ENCODE measurements at places on chromosomes 2 and 18.

- no peak for DNase-seq
These were observed 93.5 kb downstream of the TNS1 start for GRCh38 chr2:217909156-217909820.

DNA sequence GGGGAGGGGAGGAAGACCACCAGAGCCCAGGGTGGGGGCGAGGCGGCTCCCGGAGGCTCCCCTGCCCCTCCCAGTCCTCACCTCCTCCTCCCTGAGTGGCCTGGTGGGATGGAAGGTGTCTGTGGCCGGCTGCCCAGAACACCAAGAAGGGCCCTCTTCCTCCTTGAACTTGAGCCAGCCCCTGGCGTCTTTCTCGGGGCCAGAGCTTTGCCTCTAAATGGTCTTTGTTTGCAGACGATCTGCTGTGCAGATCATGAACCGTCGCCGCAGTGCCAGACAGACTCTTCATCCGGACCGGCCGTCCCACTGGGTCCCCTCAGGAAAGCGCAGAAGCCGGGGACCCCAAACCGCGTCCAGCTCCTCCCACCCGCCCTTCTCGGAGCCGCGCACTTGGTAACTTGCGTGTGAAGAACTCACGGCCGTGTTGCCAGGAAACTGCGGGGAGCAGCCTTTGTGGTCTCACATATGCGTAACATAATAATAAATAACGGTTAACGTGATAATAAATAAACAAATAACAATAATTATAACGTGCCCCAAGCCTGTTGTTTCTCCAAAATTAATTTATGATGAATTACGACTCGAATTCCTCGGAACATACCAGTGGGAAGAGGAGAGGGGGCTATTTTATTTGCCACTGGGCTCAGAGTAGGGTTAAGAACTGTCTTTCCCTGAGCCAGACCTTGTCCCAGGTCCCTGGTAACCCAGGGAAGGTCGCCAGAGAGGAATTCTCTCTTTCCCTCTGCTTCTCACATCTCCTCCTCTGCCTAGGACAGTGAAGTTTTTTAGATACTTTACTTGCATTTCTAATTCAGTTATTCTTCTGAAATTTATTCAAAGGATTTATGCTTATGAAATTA lies 41.0 kb downstream of the PTGR3 start:
- peak; percentile 22 for DNase-seq

DNA sequence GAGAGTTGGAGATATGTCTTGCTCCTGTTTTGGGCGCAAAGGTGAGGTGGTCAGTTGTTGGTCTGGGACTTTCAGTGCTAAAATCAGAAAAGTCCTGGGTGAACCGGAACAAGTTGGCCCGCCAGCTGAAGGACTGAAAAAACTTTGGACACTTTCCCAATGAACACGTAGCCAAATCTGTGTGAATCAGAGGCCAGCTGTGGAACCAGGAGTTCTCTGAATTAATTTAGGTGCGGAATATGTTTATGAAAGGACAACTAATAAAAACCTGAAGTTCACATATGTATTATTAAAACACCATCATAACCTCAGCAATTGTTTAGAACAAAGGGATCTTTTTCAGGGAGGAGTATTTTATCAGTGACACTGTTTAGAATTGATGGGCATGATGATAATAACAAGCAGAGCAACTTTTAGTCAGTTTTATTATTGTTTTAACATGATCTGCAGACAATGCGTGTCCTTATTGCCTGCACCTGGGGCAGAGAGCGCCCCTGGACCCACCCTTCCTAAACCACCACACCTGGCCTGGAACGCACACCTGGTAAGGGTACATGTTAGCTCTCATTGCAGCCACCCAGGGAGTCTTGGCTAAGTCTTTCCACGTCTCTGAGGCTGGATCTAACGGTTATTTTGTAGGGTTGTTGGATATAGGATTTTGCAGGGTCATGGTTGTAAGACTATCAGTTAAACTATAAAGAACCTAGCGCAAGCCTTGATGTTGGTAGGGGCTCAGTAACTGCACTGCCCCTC lies 9.9 kb upstream of the ODC1 start:
- no peak for DNase-seq

GRCh38 chr2:176166272-176166671 lies 9.2 kb downstream of the HOXD3 start:
- DNase-seq = no peak

DNA sequence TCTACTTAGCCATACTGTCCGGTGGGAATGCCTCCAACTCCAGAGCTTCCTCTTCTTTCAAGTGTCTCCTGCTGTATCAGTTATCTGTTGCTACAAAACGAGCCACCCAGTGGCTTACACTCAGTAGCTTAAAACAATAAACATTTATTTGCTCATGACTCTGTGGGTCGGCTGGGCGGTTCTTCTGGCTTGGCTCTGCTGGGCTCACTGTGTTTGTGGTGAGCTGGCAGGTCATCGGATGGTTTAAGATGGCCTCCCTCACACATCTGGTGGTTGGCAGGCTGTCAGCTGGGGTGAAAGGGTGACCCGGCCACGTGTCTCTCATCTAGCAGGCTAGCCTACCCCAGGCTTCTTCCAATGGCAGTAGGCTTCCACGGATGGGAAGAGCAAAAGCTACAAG lies 122.4 kb upstream of the SLC1A4 start:
- DNase-seq = no peak

- DNase-seq = no peak
These were observed 93.5 kb downstream of the DDX1 start for GRCh38 chr2:15685143-15685542.

DNA sequence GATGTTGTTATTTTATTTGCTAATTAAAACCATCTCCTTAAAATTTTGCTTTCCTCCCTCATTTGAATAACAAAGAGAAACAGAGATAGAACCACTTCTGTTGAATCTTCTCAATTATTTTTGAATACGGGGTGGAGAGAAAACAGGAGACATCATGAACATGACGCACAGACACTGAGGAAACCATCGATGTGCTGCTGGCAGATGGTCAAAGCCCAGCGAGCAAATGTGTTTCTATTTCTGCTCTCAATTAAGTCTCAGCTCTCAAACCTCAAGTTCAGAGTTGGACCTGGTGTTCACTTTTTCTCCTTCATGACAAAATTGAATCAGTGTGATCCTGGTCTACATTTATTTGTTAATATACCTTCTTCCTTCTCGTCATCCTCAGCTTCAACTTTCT lies 36.1 kb upstream of the TWIST2 start:
- DNase-seq = no peak

GRCh38 chr18:11927497-11927896 lies 19.4 kb upstream of the MPPE1 start:
- DNase-seq = no peak

GRCh38 chr2:231102772-231103171 lies 22.1 kb downstream of the HTR2B start:
- no peak for DNase-seq

DNA sequence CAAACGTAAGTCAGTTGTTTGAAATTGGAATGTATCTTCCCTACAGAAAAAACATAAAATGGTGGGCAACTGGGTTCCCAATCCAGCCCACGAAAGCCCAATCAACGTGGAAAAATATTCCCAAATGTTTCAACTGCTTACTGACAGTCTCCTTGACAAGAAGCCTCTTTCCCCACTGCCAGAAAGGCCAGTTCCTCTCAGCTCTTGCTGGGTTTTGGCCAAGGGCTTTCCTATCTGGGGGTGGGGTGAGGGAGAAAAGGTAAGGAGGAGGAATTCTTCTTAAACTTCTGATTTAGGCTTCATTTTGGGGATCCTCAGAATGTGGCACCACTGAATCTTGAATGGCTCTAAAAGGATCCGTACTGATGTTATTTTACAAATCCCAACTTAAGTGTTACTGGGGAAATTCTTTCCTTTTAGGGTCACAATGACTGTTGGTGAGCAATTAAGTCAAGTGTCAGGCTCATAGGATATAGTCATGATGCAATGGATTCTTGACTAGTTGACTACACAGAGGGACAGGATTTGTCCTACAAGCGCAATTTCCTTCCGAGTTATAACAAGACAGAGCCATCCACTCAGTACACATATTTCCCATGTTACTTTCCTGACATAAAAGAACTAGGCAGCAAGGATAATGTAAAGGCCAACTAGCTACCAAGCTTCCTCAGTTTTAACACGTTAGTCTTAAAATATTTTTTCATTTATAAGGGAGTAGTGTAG lies 73.6 kb downstream of the SPRED2 start:
- DNase-seq = no peak

GRCh38 chr2:37415128-37415820 lies 70.8 kb downstream of the QPCT start:
- DNase-seq = peak; percentile 41

GRCh38 chr2:222998459-222998858 lies 53.5 kb upstream of the KCNE4 start:
- DNase-seq = no peak

DNA sequence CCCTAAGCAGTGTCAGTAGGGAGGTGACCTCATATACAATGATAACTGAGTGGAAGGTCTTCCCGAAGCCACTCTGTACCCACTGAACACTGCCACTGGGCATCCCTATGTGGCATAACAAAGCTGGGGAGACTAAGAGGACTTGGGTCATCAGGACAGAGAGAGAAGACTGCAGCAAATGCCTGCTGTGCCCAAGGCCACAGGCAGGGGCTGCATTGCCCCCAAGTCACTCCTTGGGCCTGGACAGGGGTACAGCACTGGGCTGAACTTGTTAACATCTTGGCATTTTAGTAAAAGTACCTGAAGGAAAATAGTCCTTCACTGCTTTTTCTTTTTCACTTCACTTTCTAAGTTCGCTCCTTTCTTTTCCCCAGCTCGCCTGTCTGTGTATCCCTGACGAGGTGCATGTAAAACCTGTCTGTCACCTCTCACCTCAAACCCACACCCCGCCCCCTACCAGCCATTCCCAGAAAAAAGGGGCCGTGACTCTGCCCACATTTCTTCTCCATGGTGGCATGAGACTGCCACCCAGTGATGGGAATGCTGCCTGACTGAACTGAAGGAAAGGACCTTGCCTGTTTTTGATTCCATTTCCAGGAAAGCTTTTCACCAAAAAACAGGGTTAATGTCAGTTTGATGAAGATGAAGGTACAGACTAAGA lies 62.9 kb downstream of the MTHFD2 start:
- DNase-seq = peak; percentile 55

DNA sequence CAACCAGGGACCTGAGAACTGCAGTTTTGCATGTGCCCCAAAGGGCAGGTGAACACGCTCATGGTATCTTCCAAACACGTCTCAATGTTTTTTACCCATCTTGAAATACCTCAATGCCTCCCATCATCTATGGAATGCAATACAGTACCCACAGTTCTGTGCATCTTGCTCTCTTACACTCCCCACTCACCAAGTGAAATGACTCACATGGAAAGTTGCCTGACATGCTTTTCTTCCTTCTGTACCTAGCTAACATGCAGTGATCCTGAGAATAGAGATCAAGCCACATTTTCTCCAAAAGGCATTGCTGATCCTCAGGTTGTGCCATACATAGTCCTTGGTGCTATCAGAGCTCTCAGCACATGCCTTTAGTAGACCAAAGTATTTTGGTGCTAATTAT lies 373.9 kb downstream of the GPD2 start:
- no peak for DNase-seq

GRCh38 chr2:63046552-63046951 lies 4.1 kb upstream of the OTX1 start:
- no peak for DNase-seq

GRCh38 chr2:239148495-239149200 lies 252.2 kb downstream of the HDAC4 start:
- no peak for DNase-seq

GRCh38 chr18:49647496-49648168 lies 85.8 kb downstream of the LIPG start:
- no peak for DNase-seq

DNA sequence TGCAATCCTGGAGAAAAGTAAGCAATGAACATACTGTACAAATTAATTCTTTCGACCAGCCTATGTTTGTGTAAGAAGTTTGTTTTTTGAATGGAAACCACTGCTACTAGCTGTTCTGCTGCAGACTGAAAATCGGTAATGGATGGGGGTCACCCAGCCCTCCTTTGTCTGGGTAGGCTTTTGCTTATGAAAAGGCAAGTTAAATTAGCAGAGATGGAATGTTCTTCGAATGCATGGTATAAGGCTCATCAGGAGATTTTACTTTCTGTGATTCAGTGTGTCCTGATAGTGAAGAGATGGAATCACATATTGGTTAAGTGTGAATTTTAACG lies 53.8 kb downstream of the EEF1B2 start:
- no peak for DNase-seq

- DNase-seq = no peak
These were observed 83.2 kb downstream of the DDX1 start for GRCh38 chr2:15674637-15675455.

GRCh38 chr2:215553946-215554345 lies 118.1 kb upstream of the FN1 start:
- no peak for DNase-seq

DNA sequence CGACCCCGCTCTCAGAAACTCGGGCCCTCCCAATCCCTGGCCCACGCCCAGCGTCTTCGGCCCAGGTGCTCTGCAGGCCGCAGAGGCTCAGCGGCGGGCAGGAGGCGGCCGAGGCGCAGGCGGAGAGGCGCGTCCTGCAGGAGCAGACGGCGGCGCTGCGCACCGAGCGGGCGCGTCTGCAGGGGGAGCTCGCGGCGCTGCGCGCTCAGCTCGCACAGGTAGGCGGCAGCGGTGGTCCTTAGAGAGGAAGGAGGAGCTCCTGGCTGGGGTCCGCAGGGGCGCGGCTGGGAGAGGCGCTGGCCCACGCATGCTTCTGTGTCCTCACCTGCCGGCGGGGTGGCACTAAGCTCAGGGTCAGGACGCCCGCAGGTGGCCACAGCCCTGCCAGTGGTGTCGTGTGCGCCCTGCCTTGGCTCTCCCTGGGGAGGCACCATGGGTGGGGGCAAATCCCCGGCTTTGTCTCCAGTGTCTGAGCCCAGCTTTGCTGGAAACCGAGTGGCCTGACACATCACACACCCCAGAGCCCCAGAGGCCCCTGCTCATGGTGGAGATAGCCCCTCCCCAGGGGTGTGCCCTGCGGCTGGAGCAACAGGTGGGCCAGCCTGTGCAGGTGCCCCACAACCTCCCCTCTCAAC lies 14.9 kb upstream of the SNED1 start:
- DNase-seq = peak; percentile 64

GRCh38 chr2:103887625-103888024 lies 966.3 kb upstream of the POU3F3 start:
- no peak for DNase-seq

GRCh38 chr2:74760875-74761630 lies 72.9 kb upstream of the HK2 start:
- no peak for DNase-seq

- DNase-seq = no peak
These were observed 1.0 kb upstream of the FAM178B start for GRCh38 chr2:96987301-96987909.

- DNase-seq = no peak
These were observed 112.8 kb downstream of the ZNF521 start for GRCh38 chr18:25239151-25239550.
